ENCODE measurements at places on chromosomes 3 and 15.

DNA sequence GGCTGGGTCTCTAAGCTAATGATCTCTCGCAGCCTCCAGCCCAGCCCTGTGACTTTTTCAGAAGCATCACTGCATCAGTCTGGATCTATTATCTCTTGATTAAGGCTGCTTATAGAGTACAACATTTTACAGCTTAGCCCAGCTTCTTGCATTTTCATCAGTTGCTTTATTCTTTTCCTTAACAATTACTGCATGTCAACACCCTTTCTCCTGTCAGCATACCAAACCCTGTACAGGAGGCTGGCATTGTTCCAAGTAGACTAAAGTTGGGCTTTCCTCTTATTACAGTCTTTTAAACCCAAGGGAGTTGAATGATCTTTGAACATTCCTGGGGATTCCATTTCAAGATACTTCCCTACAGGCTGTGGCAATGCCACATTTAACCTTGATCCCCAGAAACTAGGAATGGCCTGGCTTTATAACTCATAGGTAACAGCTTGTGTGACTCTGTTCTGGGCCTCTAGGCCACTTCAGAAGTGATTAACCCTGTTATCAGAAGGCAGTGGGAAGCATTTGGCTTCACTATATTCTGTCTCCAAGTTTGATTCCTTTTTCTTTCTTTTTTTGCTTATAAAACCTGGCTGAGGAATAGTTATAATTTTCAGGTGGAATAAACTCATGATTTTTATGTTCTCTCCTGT, 182.9 kb downstream of the KCNMB2 start:
- DNase-seq: no peak

GRCh38 chr3:189883113-189883753, 237.5 kb downstream of the P3H2 start:
- no peak for DNase-seq

GRCh38 chr3:15297608-15298350, 34.6 kb downstream of the SH3BP5 start:
- no peak for DNase-seq

DNA sequence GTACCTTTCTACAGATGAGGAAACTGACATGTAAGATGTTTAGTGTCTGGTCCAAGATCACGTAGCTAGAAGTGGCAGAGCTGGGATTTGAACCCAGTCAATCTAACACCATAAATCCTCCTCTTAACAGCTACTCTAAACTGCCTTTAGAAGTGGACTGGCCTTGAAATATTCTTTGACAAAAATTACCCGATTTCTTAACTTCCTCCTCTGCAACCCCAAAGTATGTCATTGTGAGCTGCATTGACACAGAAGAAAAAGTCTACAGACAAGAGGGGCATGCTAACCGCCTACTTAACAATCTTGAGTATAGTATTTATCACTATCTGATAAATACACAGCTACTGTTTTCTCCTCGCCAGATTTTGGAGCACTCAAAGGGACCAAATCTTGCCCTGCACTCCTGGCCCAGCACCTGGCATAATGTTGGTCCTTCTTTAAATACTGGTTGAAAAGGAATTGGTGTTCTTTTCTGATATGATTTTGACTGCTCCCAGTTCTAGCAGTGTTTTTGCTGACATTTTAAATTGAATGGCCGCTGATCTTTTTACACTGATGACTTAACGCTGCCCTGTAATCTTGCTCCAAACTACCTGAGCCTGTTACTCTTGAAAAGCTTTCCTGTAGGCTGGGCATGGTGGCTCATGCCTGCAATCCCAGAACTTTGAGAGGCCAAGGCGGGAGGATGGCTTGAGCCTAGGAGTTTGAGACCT, 36.9 kb downstream of the ITPR1 start:
- no peak for DNase-seq

DNA sequence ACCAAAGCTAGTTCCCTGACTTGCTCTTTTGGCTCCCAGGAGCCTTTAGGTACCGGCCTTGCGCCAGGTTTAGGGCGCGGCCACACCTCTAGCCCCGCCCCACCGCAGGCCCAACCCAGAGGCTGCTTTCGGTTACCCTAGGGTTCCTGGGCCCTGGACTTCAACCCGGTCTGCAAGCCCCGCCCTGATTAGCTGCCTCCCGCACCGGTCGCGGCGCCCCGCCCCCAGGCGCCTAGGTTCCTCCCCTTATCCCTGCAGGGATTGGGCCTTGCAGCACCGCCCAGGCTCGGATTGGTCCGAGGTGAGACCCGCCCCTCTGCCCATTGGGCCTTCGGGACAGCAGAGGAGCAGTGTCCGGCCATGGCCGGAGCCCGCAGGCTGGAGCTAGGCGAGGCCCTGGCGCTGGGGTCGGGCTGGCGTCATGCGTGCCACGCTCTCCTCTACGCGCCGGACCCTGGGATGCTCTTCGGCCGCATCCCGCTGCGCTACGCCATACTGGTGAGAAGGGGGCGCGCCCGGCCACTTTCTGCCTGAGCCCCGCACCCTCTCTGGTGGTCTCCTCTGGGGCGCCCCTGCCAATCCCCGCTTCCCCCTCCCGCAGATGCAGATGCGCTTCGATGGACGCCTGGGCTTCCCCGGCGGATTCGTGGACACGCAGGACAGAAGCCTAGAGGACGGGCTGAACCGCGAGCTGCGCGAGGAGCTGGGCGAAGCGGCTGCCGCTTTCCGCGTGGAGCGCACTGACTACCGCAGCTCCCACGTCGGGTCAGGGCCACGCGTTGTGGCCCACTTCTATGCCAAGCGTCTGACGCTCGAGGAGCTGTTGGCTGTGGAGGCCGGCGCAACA, at the start of gene NUDT16:
TSS of gene NUDT16 (plus strand) at position 330 of the 847 bp plus-strand sequence. CDS start at position 361, 31 bp downstream.
- peak; percentile 98 for DNase-seq

DNA sequence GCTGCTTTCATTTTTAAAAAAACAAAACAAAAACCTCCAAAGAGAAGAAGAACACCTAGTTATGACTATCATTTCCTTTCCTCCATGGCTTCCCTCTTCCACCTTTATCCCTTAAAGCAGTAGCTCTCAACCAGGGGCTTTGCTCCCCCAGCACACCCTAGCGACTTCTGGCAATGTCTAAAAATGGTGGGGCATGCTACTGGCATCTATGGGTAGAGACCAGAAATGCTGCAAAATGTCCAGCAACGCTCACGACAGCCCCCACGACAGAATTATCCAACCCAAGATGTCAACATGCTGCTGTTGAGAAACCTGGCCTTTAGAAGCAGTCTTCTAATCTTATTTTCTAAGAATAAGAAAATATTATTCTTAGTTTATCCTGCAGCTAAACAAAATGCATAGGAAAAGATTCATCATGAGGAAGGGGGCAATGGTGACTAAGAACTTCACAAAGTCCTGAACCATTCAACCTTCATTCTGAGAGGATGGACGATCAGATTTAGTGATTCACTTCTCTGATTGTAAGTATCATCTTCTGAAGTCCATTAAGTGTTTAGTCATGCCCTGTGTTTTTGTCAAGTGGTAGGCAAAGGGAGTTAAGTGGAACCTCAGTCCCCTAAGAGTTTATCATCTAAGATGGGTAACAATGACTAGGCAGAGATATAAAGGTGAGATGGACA, 81.7 kb downstream of the CCNL1 start:
- no peak for DNase-seq

- DNase-seq: no peak
Measured at GRCh38 chr3:119357190-119357589, 63.0 kb downstream of the ARHGAP31 start.

DNA sequence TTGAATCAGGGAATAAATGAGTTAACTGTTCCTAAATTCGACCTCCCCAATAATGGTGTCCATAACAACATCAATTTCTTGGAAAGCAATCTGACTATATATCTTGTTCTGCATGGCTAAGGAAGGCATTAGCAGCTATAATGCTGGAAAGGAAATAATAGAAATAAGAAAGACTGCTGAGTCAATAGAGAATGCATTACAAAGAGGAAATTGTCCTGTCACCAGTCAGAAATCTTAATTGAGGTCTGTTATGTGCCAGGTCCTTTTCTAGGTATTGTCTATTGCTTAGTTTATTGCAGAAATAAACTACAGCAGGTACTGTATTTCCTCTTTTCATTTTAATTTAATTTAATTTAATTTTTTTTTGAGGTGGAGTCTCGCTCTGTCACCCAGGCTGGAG, 5.9 kb upstream of the PPP1R2 start:
- no peak for DNase-seq

GRCh38 chr3:98763819-98764418, 779 bp downstream of the ST3GAL6 start:
- no peak for DNase-seq

DNA sequence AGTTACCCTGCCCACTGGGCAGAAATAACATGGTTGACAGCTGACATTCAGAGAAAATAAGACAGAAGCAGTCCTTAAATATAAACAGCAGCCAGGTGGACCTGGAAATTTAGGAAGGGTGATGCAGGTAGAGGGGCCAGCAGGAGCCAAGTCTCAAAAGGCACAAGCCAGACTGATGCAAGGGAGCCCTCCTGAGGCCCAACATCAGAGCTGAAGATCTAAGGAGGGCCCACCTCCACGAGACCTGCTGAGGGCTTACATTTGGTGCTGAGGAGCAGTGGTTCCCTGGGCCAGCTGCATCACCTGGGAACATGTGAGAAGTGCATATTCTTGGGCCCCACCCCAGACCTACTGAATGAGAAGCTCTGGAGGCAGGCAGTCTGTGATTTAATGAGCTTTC, 105.5 kb upstream of the TRIM42 start:
- no peak for DNase-seq

- peak; percentile 19 for DNase-seq
Measured at GRCh38 chr3:43879166-43879565, 188.4 kb downstream of the ABHD5 start.

GRCh38 chr3:169085827-169086226, 577.7 kb downstream of the MECOM start:
- no peak for DNase-seq

DNA sequence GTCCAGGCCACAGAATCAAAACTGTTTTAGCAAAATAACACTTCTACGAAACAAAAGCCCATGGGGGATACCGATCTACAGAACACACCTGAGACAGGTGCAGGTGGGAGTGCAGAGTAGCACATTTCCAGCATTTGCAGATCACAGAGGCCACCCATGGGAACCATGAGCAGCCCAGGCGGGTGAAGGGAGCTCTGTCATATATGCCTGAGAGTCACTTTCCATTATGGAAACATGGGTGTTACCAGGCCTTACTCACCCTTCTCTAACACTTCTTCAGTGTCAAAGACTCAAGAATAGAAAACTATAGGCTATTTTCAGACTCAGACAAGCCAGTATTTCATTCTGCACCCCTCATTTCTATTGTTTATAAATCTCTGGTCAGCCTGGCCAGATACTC, 3.5 kb downstream of the PLA1A start:
- no peak for DNase-seq

- DNase-seq: peak; percentile 22
Measured at GRCh38 chr3:37694284-37694675, 167.4 kb upstream of the CTDSPL start.

GRCh38 chr3:81554388-81554787, 207.1 kb downstream of the GBE1 start:
- DNase-seq: no peak

- DNase-seq: no peak
Measured at GRCh38 chr3:159660326-159660725, 328.3 kb upstream of the IL12A start.

GRCh38 chr15:78456426-78456825, 18.4 kb downstream of the IREB2 start:
- no peak for DNase-seq

- no peak for DNase-seq
Measured at GRCh38 chr15:79844221-79844620, 52.6 kb downstream of the MTHFS start.

- DNase-seq: no peak
Measured at GRCh38 chr3:25438791-25439555, 10.9 kb downstream of the RARB start.

DNA sequence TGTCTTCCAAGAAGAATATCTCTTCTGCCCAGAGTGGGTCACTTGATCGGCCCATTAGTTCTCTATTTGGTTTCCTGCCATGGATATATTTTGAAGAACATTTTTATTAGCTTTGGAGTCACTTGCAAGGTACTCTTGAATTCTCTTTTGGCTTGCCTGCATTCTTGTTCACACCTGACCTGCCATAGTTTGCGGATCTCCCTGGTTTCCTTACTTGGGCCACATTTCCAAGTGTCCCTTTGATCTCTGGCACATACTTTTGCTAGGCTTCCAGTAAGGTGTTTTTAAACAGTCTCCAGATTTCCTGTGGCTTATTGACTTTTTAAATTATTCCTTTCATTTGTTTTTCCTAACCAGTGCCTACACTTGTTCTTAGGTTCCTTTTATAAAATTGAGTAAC, 488.5 kb upstream of the MDFIC2 start:
- DNase-seq: no peak

- no peak for DNase-seq
Measured at GRCh38 chr3:98972155-98972554, 70.7 kb upstream of the DCBLD2 start.

DNA sequence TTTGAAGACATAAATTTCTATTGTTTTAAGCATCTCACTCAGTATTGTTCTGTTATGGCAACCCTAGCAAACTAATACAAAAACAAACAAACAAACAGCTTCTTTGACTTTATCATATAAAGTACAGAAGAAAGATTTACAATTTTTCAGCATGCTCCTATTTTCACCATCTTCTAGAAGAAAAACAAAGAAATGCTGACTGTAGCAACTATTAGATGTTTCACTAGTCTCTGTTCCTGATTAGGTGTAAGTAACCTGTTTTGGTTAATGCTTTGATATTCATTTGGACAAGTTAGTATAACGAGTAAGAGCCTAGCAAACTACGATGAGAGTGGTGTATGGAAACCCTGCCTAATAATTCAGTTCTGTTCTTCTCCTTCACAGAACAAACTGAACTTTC, 478.5 kb downstream of the NAALADL2 start:
- DNase-seq: no peak

GRCh38 chr3:61236556-61236955, 14.7 kb downstream of the FHIT start:
- DNase-seq: no peak

- no peak for DNase-seq
Measured at GRCh38 chr3:44016818-44017217, 224.9 kb upstream of the TOPAZ1 start.

DNA sequence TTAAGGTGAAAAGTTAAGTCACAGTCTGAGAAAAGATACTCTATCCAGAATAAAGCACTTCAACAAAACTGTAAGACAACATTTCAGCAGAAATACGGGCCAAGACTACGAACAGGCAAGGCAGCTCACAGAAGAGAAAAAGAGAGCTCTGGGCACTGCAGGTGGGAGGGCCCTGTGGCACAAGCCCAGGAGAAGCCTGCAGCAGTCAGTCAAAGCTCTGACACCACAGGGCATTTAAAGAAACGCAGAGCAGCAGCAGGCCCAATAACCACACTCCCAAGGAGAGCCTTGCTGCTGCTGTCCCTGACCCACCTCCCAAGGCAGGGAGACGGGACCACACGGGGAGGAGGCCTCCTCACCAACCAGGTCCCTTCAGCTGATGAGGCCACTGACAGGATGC, 19.2 kb downstream of the CHSY1 start:
- DNase-seq: no peak
